ENCODE measurements at places on chromosomes 5 and 9.

DNA sequence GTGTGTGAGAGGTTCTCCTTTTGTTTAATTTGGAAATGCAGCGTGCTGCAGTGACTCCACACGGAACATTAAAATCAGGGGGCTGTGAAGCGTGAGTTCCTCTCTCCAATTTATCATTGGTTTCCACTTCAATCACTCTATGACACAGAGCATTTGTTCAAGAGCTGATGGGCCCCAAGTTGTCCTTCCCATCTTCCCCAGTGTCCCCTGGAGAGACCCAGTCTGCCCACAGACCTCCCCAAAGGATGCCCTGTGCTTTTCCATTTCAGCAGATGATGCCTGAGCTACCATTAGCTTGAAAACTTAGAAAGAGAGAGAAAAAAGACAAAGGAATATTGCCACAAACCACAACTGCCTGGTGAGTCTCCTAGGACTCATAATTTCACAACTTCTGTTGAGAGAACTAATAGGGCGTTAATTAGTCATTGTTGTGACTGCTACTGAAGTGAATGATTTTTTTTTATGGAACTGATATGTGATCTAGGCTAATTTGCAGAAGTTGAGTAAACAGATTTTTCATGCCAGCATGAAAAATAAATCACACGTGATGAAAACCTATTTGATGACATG lies 772.7 kb downstream of the SEMA5A start:
- no peak for DNase-seq

DNA sequence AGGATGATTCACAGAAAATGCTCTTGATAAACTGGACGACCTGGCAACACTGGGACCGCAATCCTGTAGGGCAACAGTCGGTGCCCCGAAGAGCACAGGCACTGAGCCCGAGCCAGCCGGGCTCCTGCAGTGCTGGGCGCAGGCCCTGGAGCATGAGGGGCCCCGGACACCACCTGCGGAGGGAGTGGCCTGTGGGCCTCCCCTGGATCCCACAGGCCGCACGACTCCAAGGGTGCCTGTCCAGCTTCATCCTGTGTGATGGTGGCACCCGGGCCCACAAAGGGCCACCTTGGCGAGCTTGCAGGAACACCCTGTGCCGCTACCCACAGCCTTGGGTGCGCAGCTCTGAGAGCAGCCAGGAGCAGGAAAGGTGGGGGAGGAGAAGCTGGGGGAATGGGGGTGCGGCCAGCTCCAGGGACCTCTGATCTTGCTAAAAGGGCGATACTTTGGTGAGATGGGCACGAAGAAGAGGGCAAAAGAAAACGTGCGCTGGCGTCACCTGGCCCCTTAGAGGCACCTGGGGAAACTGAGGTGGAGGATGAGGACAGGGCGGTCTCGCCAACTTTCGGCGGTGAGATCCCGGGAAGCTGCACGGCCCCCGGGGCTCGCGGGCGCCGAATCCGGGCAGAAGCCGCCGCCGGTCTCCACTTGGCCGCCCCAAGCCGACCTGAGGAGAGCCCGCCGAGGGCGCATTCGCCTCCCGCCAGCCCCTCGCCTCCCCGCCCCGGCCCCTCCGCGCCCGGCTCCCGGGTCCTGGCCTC lies 722 bp downstream of the TBC1D9B start:
- no peak for DNase-seq

DNA sequence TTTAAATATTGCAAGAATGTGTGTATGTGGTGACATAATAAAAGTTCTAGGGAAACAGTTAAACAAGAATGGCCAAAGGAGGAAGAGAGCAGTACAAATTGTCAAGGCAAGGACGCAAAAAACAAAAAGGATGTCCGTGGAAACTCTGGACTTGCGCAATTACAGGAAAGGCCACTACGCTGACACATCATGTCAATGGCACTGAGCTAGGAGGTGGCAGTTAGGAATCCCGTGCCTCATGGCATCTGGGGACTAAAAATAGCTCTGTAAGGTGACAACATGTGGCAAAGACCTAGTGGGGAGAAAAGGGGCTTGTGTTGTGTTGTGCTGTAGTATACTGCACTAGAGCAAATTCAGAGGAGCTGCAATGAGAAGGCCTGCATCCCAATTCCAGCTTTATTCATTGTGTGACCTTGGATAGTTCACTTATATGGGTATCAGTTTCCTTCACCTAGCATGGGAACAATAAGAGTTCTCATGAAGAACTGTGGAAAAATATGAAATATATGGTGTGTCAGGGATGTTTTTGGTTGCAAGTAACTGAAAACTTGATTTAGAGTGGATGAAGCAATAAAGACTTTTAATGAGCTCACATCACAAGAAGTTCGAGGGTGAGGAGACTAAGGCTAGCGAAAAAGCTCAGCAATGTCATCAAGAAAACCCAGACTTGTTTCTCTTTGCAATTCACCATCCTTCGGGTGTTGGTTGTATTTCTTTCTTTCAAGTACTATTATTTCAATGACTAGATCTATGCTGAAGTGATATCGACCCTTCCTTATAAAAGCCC lies 124.1 kb upstream of the STC2 start:
- DNase-seq: no peak

DNA sequence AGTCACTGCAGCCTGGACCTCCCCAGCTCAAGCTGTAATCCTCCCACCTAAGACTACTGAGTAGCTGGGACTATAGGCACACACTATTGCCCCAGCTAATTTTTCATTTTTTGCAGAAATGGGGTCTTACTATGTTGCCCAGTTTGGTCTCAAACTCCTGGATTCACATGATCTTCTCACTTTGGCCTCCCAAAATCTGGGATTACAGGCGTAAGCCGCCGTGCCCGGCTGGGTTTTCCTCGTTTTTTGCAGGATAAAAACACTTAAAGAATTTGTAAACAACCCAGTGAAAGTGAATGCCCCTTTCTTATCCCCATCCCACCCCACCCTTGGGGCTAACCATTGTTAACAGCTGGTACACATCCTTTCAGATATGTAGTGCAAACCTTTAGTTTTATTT lies 7.7 kb downstream of the CLTB start:
- DNase-seq: no peak

DNA sequence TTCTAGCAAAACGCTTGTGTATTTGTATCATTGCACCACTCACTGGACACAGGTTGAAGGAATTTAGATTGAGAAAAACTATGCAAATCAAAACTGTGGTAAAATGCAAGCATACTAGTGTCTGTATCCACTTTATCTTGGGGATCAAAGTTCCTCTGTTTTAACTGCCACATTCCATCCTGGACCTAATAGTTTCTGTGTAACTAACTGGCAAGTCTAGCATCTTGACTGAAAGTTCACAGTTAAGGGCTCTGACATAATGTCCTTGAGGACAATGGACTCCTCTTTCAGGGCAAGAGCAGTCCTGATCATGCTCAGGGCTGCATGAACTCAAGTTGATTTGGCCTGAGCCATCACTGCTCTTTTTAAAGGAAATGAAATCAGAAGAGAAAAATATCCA lies 30.7 kb downstream of the NFIB start:
- no peak for DNase-seq

- DNase-seq: no peak
Measured at GRCh38 chr9:13991395-13991794, 322.5 kb downstream of the NFIB start.

- no peak for DNase-seq
Measured at GRCh38 chr5:43609752-43610151, 6.8 kb downstream of the NNT start.

DNA sequence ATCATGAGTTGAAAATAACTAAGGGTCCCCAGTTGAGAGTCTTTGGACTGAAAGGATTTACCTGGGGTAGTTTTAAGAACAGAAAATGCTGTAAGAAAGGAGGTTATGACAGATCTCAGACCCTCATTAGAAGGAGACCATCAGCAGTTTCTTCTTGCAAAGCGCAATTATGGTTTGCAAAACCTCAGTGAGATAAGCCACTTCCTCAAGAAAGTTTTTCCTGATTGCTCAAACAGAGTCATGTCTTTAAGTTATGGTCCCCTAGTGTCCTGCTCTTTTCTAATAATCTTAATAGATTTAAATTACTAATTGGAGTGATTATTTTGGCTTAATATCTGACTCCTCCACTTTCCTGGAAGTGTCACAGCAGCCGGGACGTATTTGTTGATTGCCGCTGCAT lies 293.2 kb upstream of the KLF4 start:
- DNase-seq: no peak

GRCh38 chr9:36289836-36290435 lies 31.7 kb upstream of the GNE start:
- no peak for DNase-seq

- no peak for DNase-seq
Measured at GRCh38 chr5:76657683-76658311, 34.6 kb upstream of the F2RL2 start.

GRCh38 chr9:35510754-35511428 lies 21.0 kb downstream of the RUSC2 start:
- DNase-seq: no peak

- no peak for DNase-seq
Measured at GRCh38 chr9:133320421-133320881, 15.5 kb downstream of the SURF6 start.

DNA sequence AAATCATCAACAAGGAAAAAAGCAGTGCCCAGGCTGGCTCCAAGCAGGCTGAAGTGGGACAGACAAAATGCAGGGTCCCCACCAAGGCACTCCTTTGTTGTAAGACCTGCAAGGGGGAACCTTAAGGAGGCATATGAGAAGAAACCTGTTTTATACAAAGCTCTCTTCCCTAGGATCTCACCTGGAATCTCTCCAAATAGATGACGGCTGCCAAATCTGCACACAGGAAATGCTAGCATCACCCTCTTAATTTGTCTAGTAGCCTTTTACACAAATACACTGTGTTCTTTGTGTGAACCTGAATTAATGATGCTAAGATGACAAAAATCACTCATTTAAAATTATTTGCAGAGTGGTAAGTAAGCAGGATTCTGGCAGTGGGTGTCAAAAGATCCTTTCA lies 280.2 kb downstream of the SPOCK1 start:
- DNase-seq: peak; percentile 36

DNA sequence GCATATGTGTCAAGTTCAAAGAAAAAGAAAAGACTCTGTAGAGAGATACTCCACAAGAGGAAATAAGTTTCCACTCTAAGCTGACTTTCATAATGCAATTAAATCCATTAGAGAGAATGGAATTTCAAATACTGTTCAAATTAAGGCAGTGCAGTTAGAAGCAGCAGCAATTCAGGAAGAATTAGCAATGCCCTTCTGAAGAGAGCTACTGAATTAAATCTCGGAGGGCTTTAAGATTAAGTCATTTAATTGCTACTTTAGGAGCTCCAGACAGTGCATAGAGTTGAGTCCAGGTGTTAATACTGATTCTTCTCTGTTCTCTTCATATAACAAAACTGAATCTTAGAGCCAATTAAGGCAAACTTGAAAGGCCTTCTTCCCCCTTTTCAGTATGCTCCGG lies 8.5 kb downstream of the CDH12 start:
- no peak for DNase-seq

GRCh38 chr9:87658511-87658910 lies 67.4 kb upstream of the CTSL start:
- DNase-seq: no peak

DNA sequence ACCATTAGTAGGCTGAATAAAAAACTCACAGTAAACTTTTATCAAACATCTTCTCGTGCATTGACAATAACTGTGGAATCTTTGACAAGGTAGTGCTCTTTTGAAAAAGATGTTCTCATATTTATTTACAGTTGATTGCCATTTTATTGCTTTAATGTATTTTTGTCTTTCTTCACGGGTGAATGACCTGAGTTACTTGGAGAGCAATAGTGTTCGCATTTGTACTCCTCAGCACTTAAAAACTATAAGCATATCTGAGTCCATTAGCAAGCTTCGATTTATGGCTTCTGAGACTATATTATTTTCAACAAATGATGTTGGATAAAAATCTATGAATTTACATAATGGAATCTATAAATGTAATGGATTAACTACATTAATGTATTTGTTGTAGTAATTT lies 1012.3 kb downstream of the CDH9 start:
- DNase-seq: no peak

DNA sequence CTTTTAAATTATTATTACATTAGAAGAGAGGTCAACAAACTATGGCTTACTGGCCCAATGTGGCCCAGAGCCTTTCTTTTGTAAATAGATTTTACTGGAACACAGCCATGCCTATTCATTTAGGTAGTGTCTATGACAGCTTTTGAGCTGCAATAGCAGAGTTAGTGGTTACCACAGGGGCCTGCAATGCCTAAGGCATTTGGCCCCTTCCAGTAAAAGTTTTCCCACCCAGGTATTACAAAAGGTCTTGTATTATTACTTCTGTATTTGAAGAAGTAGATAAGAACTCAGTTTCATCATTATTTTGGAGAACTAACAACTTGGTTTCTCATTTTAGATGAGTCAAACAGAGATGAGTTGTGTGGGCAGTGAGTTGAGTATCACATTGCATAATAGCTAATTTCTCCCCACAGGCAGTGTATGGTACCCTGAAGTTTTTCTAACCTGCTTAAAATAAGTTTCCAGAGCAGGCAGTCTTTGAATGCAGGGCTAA lies 9.5 kb downstream of the MTRR start:
- DNase-seq: no peak

GRCh38 chr9:134800791-134801339 lies 79.7 kb upstream of the FCN2 start:
- DNase-seq: no peak

DNA sequence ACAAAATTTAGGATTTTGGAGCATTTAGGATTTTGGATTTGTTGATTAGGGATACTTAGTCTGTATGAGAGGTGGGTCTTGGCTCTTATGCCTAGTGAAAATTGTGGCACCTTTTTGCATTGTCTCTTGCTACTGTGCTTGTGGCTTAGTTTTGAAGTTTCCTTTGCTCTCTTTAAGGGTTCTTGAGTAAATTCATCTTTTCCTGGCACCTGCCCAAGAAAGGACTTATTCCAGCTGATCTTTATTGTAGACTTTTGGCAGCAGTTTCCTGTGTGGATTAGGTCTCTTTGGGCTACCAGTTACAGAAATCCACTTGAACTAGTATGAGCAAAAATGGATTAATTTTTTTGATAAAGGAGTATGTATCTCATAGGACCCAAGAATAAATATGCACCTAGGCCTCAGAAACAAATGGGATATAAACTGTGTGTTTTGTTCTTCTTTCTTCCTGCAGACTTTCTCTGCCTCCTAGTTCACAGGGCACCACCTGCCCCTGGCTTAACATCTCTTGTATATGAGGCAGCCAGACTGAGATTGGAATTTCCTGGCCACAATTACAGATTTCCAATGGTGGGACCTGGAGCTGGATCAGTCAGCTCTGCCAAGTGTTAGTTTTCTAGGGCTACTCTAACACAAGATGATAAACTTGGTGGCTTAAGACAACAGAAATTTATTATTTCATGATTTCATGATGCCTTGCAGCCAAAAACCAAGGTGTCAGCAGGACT lies 44.6 kb downstream of the FOCAD start:
- DNase-seq: no peak

Measured in COLO829 (cell line).